HepG2 (cell line): ENCODE measurements at places on chromosomes 1 and 21. TPM values are rescaled to one million over a fixed set of nuclear protein-coding genes. Genes with fewer than 3 reads are reported as not detected.

DNA sequence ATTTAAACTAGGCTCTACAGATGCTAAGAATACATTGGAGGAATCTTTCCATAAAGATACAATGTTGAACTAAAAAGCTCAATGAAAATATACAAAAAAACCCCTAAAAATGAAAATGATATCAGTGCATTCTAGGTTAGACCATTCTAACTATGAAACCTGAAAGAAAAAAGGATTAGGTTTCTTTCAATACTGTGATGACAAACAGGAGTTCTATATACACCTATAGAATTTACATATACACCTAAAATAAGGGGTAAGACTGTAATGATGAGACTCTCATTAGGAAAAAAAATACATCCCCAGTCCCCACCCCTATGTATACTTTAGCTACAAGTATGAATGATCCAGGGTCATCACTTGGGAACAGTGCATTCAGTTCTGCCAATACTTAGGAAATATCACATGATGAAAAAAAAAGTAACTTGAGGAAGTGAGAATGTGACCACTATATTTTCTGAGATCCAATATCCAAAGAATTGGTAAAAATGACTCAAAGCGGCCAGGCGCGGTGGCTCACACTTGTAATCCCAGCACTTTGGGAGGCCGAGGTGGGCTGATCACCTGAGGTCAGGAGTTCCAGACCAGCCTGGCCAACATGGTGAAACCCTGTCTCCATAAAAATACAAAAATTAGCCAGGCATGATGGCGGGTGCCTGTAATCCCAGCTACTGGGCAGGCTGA lies 26.3 kb downstream of the SELENOF start:
- DNase-seq = no peak

DNA sequence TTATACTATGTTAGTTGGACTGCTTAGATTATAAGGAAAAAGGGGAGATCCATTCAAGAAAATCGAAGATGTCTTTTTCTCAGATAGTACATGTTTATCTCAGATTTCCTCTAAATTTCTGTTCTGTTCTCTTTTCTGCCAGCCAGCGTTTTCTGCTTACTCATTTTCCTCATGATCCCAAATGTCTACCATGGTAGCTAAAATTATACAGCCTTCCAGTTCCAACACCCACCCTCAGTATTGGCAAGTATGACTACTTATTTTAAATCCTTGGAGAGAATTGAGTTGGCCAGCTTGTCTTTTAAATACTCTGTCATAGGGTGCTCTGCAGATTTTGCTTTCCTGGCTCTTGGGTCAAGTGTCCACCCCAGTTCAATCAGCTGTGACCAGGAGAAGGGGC lies 95.7 kb upstream of the PLXNA2 start:
- no peak for DNase-seq

VANGL1 gene
- total RNA-seq = 5.9 and 9.4 TPM in 2 replicates

- no peak for DNase-seq
These were observed 23.9 kb upstream of the SLC25A34 start for GRCh38 chr1:15712168-15712567.

TIAM1 gene
- total RNA-seq = 0.07 and 0.24 TPM in 2 replicates

DNA sequence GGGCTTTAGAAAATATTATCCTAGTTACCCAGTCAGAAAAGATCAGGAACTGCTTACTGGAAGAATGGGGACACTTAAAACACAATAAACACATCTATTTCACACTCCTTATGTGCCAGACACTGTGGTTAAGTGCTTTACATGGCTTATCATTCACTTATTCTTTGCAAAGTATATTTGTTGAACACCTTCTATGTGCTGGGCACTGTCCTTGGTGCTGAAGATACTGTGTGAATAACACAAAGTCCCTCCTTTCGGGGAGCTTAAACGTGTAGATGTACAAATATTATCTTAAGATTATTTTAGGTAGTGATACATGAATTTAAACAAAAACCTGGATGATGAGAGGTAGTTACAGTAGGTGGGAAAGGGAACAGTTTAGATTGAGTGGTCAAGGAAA lies 169.3 kb downstream of the ST6GALNAC5 start:
- DNase-seq = no peak

C8A gene
- total RNA-seq = 8.6 and 15.0 TPM in 2 replicates
